ENCODE measurements at places on chromosomes 12 and 14. TPM values are rescaled to one million over a fixed set of nuclear protein-coding genes. Genes with fewer than 3 reads are reported as not detected.

DNA sequence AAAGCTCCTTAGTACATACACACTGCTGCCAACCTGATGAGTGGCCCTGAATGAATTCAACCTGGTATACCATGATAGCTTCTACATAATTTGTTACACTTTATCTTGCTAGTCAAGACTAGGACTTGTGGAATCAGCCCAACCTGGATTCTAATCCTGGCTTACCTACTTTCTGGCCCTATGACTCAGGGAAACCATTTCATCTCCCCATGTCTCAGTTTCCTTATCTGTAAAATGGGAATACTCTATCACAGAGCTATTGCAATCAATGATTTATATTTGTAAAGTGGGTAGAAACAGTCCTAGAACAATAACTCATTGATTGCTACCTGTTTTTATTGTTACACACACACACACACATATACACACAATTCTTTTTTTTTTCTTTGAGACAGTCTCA lies 6.5 kb upstream of the DUSP6 start:
- no peak overlapping the region for H3K27ac ChIP-seq
- peaks cover 12% of the 10 kb centered on the region for H3K4me1 ChIP-seq
- DNase-seq, result no peak

- H3K4me1 ChIP-seq, result 0 out of 2 replicates have a peak, but pooled peaks cover 5% of the 10 kb centered on the region
- H3K27ac ChIP-seq, result no peak overlapping the region
- no peaks in the 10 kb centered on the region for H3K36me3 ChIP-seq
- no peaks in the 10 kb centered on the region for H3K27me3 ChIP-seq
Measured at GRCh38 chr12:11563785-11564739, 85.4 kb upstream of the ETV6 start.

DNA sequence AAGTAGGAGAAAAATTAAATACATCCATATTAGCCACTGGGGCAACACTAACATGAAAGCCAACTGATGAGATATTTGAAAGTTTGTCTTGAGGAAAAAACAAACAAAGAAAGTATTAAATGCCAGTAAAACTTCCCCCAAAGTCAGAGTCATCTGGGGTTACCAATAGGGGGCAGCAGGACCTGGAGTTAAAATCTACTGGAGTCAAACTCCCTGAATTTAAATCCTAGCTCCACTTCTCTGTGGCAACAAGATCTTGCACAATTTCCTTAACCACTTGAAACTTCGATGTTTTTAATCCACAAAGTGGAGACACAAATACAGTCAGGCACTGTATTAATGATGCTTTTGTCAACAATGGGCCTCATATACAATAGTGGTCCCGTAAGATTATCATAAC lies 14.4 kb downstream of the PLEKHG7 start:
- peak; percentile 34 for DNase-seq
- no peaks in the 10 kb centered on the region for H3K27me3 ChIP-seq
- no peak overlapping the region for H3K4me3 ChIP-seq
- H3K27ac ChIP-seq, result no peak overlapping the region
- H3K36me3 ChIP-seq, result no peaks in the 10 kb centered on the region

- no peak overlapping the region for H3K4me3 ChIP-seq
- H3K27me3 ChIP-seq, result no peaks in the 10 kb centered on the region
- no peaks in the 10 kb centered on the region for H3K4me1 ChIP-seq
- no peak for DNase-seq
- H3K36me3 ChIP-seq, result peaks cover 35% of the 10 kb centered on the region
Measured at GRCh38 chr12:121248622-121249021, 38.7 kb downstream of the P2RX4 start.

GRCh38 chr14:31003284-31003683 lies 22.2 kb upstream of the AP4S1 start:
- no peak overlapping the region for H3K4me3 ChIP-seq
- H3K27ac ChIP-seq, result no peak overlapping the region
- peaks cover 33% of the 10 kb centered on the region for H3K36me3 ChIP-seq
- no peaks in the 10 kb centered on the region for H3K4me1 ChIP-seq
- DNase-seq, result no peak

DNA sequence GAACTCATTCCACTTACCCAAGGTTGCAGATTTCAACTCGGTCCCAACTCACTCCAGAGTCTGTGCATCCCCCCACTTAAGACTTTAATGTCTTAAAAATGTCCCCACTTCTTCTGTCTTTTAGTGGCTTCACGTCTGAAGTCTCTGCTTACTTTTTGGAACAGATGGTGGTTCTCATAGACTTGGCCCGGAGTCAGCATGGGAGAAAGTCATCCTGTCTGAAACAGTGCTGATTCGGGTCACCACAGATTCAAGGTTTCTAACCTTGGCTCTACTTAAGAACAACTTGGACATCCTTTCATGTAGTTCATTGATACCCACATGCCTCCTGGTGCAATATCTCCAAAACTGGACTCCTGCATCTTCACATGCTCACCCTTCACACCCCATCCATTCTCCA lies 26.0 kb downstream of the CHST11 start:
- no peak overlapping the region for H3K4me3 ChIP-seq
- H3K36me3 ChIP-seq, result peaks cover 15% of the 10 kb centered on the region
- H3K4me1 ChIP-seq, result peaks cover 12% of the 10 kb centered on the region
- H3K27me3 ChIP-seq, result no peaks in the 10 kb centered on the region
- no peak for DNase-seq

Gene INHBC
- not detected for total RNA-seq

DNA sequence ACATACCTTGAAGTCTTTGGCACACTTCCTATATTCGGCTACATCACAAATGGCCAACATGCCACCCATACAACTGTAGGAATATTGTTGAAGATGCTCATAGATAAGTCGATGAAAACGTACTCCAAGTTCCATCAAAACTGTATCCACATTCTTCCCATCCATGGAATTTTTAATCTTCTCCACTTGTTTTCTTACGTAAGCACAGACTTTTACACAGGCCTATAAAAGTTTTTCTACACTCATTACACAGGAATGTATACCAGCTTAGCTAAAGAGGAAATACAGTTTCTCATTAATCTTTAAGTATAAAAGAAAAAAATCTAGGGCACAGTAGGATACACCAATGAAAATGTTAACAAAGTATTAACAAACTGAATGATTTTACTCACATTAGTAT lies 59.1 kb downstream of the EXOC5 start:
- H3K4me3 ChIP-seq, result no peak overlapping the region
- peak; percentile 73 for DNase-seq
- H3K27ac ChIP-seq, result no peak overlapping the region
- no peaks in the 10 kb centered on the region for H3K27me3 ChIP-seq

DNA sequence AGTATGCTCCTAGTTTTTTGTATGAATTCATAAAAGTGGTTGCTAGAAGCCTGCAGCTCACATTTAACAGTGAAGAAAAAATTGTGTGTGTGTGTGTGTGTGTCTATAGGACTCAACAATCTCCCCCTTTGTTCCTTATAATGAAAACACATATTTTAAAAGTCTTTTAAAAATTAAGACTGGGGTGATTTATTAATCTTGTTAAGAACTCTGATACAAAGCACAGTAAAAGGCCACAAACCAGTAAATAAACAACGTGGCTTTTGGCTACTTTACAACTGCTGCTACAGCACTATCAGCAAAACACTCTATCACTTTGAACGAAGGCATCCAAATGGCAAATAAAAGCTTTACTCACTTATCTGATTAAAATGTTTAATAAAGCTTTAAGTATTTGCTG lies 594 bp upstream of the VCPKMT start:
- DNase-seq, result no peak
- H3K27me3 ChIP-seq, result no peaks in the 10 kb centered on the region
- H3K36me3 ChIP-seq, result peaks cover 26% of the 10 kb centered on the region
- H3K4me1 ChIP-seq, result peaks cover 23% of the 10 kb centered on the region

GRCh38 chr12:14315501-14315900 lies 50.0 kb upstream of the ATF7IP start:
- no peak for DNase-seq
- no peaks in the 10 kb centered on the region for H3K27me3 ChIP-seq
- H3K36me3 ChIP-seq, result no peaks in the 10 kb centered on the region
- H3K27ac ChIP-seq, result no peak overlapping the region

Gene VAMP1
- total RNA-seq, result 9.3 TPM

- H3K4me3 ChIP-seq, result no peak overlapping the region
- no peak overlapping the region for H3K27ac ChIP-seq
- H3K4me1 ChIP-seq, result no peaks in the 10 kb centered on the region
- H3K36me3 ChIP-seq, result peaks cover 36% of the 10 kb centered on the region
Measured at GRCh38 chr12:64459394-64459891, 7.5 kb downstream of the TBK1 start.

DNA sequence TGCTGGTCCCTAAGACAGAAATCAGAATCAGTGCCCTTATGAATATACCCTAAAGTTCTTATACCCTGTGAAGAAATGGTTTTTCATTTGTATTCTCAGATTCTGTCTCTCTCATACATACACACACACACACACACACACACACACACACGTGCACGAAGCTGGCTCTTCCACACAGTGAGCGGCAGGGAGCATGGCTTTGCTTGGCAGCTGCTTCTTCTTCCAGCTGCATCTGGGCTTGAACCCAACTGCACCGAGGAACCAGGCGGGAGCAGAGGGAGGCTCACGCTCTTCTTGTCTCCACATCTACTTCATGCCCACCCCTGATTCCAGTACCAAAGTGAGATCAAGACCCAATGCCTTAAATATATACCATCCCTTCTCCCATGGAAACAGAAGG lies 19.4 kb downstream of the GRIN2B start:
- no peak overlapping the region for H3K4me3 ChIP-seq
- no peak for DNase-seq
- H3K27me3 ChIP-seq, result peaks cover 57% of the 10 kb centered on the region
- H3K36me3 ChIP-seq, result no peaks in the 10 kb centered on the region
- no peak overlapping the region for H3K27ac ChIP-seq

DNA sequence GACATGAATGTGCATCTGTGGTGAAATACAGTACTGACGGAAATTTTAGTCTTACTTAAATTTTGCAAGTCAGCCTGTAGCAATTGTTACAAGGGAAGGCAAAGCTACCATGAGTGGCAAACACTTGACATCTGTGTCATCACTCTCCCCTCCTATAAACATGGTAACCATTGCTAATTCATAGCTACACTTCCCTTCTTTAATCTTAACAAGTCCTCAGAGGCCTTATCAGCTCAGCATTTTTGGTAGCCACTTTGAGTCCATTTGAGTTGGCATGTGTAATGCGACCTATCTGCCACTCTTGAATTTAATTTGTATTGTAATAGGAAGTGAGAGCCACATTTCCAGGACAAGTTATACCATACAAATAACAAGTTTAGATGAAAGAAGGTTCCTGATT lies 218.1 kb downstream of the RMST start:
- H3K36me3 ChIP-seq, result no peaks in the 10 kb centered on the region
- no peaks in the 10 kb centered on the region for H3K4me1 ChIP-seq
- H3K27me3 ChIP-seq, result peaks cover 14% of the 10 kb centered on the region
- no peak for DNase-seq
- H3K4me3 ChIP-seq, result no peak overlapping the region

- peaks cover 12% of the 10 kb centered on the region for H3K4me1 ChIP-seq
- no peak overlapping the region for H3K4me3 ChIP-seq
- no peaks in the 10 kb centered on the region for H3K27me3 ChIP-seq
- DNase-seq, result no peak
- H3K36me3 ChIP-seq, result no peaks in the 10 kb centered on the region
- no peak overlapping the region for H3K27ac ChIP-seq
Measured at GRCh38 chr12:126487431-126487980, 1422.3 kb downstream of the AACS start.

DNA sequence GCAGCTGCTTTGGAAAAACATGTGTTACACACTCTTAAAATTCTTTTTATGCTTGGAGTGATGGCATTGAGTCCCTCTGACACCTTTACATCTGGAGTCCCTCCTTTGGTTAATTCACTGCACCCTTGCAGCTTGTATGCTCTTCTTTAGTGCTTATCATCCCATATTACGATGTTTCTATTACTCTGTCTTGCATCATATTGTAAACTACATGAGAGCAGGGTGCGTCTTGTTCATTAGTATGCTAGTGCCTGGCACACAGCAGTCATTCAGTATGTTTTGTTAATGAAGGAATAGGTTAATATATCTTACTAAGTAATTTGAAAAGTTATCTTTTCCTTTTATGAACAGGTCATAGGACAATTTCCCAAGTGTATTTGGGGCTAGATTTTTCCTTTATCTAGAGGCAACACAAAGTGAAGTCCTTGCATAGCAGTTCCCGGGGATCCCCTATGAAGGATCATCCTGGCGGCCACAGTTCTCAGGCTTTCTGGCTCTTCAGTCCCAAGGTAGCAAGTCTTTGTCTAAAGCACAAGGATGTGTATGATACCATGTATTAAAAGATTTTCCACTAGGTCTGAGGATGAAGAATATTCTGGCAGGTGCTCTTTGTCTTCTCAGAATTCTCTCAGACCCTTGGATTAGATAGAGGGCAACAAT lies 363.8 kb downstream of the FUT8 start:
- no peaks in the 10 kb centered on the region for H3K36me3 ChIP-seq
- H3K4me3 ChIP-seq, result no peak overlapping the region
- H3K27ac ChIP-seq, result no peak overlapping the region
- no peak for DNase-seq
- peaks cover 15% of the 10 kb centered on the region for H3K4me1 ChIP-seq

GRCh38 chr12:52496054-52496453 lies 3.0 kb upstream of the KRT6A start:
- no peak overlapping the region for H3K4me3 ChIP-seq
- H3K27me3 ChIP-seq, result no peaks in the 10 kb centered on the region
- H3K36me3 ChIP-seq, result no peaks in the 10 kb centered on the region
- peaks cover 50% of the 10 kb centered on the region for H3K4me1 ChIP-seq

GRCh38 chr12:47822863-47823262 lies 3.2 kb upstream of the HDAC7 start:
- DNase-seq, result peak; percentile 76
- H3K4me3 ChIP-seq, result no peak overlapping the region
- H3K4me1 ChIP-seq, result peaks cover 77% of the 10 kb centered on the region
- peak overlapping the region; percentile 76 for H3K27ac ChIP-seq
- no peaks in the 10 kb centered on the region for H3K27me3 ChIP-seq

DNA sequence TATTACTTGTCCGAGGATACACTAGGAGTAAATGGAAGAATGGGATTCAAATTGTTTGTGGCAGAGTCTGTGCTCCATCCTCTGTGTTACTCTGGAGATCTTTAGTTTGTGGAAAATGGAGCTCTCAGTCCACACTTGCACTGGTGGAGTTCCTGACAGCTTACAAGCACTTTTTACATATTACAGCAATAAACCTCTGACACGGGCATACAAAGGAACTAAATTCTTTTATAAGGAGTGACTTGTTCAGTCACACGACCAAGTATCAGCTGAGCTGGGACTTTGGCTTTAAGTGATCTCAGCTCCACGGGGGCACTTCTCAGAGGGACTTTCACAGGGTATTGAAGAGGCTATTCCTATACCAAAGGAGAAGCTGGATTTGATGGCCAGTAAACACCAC lies 417.5 kb downstream of the LRIG3 start:
- H3K4me1 ChIP-seq, result peaks cover 36% of the 10 kb centered on the region
- H3K4me3 ChIP-seq, result no peak overlapping the region
- H3K36me3 ChIP-seq, result no peaks in the 10 kb centered on the region
- H3K27me3 ChIP-seq, result no peaks in the 10 kb centered on the region
- no peak for DNase-seq

- H3K27me3 ChIP-seq, result no peaks in the 10 kb centered on the region
- H3K27ac ChIP-seq, result peak overlapping the region; percentile 31
- DNase-seq, result no peak
- peaks cover 32% of the 10 kb centered on the region for H3K4me1 ChIP-seq
Measured at GRCh38 chr12:851343-851742, 98.2 kb downstream of the RAD52 start.

GRCh38 chr14:74531467-74531866 lies 37.9 kb downstream of the ISCA2 start:
- peaks cover 8% of the 10 kb centered on the region for H3K4me1 ChIP-seq
- no peak overlapping the region for H3K4me3 ChIP-seq
- no peaks in the 10 kb centered on the region for H3K27me3 ChIP-seq
- peak; percentile 56 for DNase-seq
- no peak overlapping the region for H3K27ac ChIP-seq
- no peaks in the 10 kb centered on the region for H3K36me3 ChIP-seq

All from PC-3 (cell line).